ENCODE measurements at places on chromosomes 11 and 22.

DNA sequence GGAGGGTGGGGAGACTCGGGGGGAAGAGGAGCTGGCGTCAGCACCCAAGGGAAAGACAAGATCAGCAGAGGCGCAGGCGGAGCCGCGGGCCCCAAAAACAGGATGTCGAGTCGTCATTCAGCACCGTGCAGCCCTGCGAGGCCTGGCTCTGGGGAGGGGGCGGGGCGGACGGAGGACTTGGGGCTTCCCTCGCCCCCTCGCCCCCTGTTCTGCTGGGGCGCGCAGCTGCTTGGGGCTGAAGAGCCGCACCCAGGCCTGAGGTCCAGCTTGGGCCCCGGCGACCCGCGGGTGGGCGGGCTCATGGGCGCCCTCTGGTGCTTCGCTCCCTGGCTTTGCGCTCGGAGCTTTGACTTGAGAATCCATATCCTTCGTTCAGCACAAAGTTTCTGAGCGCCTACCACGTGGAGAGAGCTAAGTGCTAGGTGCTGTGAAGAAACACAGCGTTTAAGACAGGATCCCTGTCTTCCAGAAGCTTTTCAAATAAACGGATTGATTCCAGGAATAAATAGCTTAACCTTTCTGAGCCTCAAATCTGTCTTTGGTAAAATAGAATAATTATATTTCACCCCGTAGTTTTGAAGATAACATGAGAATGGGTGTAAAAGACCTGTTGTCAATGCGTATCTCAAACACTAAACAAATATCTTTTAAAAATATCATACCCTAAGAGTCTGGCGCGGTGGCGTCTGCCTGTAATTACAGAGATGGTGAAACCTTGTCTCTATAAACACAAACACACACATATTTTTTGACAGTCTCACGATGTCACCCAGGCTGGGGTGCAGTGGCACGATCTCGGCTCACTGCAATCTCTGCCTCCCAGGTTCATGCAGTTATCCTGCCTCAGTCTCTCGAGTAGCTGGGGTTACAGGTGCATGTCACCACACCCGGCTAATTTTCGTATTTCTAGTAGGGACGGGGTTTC, 929 bp upstream of the RHOG start:
- peak; percentile 88 for DNase-seq

GRCh38 chr11:13784441-13784840, 116.0 kb downstream of the FAR1 start:
- no peak for DNase-seq

GRCh38 chr11:17764446-17765218, 30.1 kb downstream of the KCNC1 start:
- DNase-seq = no peak

- no peak for DNase-seq
Observed at GRCh38 chr11:65700399-65700798, 11.7 kb upstream of the KAT5 start.

DNA sequence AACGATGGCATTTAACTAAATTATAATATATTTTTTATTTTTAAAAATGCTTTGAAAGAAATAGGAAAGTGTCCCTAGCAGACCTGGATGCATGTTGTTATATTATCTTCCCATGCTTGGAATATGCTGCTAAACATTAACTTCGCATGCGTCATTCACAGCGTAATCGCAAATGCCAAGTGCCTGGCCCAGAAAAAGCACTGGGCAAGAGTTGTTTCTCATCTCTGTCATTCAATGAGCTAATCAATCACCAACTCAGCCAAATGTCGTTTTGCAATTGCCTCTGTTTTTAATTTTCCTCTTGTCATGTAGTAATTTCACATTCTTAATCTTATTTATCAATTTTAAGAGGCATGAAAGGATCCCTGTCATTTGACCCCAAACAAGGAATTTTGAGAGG, 1421.9 kb downstream of the BRD1 start:
- DNase-seq = no peak

- DNase-seq = no peak
Observed at GRCh38 chr11:33934450-33934849, 42.6 kb upstream of the LMO2 start.

- DNase-seq = no peak
Observed at GRCh38 chr11:27648840-27649239, 51.4 kb downstream of the BDNF start.

DNA sequence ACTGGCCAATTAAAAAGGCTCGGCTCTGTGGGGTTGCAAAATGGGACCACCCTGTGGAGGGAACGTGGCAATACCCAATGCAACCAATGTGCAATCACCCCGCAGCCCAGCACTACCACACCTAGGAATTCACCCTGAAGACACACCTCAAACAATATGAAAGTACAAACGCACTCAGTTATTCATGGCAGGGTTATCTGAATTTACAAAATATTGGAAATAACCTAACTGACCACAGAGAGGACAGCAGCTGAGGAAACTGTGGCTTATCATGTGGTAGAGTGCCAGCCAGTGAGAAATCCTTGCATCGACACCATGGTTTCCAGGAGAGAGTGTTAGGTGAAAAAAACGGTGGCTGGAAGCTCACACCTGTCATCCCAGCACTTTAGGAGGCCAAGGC, 18.7 kb downstream of the ALG12 start:
- no peak for DNase-seq

DNA sequence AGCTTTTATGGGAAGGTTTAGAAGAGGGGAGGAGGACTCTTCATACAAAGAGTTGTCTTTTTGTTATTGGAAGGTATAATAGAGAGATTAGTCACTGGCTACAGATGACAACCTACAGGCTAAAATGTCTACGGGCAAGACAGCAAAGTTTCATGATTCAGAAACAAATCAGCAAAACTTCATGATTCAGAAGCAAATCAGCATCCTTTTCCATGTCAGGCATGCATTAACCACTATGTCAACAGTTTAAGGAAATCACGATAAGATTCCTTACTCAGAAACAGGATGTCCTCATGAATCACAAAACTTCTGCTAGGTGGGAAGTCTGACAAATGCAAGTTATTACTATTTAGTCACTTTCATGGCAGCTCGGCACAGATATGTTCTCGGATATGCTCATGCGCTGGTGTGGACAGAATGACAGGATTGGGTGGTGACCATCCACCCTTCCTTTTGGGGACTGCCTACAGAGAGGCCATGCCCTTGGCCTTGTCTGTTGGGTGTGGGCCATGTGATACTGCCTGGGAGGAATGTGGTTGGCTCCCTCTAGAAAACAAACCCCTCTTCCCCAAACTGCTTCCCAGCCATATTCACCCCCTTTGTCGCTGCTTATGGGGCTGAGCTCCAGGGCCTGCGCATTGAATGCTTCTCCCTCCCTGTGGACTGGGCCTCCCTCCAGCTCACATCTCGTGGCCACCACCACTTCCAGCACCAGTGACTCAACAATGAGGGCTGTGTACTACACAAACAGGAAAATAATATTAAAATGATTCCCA, 10.1 kb downstream of the C11orf91 start:
- DNase-seq = no peak

- DNase-seq = no peak
Observed at GRCh38 chr22:27186643-27187042, 529.3 kb downstream of the MIAT start.

DNA sequence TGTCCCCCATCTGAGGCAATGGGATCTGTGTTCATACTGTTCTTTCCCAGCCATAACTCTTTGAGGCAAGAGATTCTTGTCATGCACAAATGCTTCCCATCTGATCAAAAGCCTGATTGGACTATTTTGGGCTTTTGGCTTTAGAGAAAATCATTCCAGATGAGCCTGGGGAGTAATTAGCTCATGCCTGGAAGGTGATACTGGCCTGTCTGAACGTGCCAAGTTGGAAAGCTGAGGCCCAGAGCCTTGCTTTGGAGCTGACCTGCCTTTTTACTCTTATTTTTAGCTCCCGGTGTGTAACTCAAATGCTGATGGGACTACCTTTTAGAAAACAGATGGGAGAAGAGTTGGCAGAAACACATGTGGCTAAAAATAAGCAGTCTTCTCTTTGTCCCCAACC, 105.0 kb downstream of the DBX1 start:
- no peak for DNase-seq

DNA sequence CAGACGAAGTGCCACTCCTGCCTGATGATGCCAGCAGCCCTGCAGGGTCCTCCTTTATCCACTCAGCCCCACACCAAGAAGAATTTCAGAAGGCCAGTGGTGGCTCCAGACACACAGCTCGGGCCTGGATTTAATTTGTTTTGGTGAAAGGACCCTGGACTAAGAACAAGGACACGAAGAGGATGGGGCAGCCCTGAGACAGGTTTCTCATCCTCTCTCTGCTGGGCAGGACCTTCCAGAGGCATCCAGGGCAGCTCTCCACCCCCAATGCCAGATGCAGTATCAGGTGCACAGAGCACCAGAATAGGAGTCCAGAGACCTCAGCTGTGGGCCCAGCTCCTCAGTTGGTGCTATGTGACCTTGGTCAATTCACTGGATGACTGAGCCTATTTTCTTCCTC, 72.0 kb downstream of the TRIM29 start:
- DNase-seq = no peak

DNA sequence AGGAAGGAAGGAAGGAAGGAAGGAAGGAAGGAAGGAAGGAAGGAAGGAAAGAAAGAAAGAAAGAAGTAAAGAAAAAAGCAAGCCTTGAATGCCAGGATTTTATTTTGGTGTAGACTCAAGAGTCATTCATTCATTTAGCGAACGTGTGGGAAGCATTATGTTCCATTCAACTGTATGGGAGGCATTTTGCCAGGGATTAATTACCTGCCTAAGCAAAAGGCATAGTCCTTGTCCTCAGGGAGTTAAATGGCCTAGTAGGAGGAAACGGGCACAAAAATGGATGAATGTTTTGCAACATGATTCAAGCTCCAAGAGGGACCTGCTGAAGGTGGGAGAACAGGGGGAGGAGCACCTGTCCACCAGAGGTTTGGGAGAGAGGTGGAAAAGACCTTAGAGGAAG, 16.2 kb upstream of the ZNRF3 start:
- no peak for DNase-seq

DNA sequence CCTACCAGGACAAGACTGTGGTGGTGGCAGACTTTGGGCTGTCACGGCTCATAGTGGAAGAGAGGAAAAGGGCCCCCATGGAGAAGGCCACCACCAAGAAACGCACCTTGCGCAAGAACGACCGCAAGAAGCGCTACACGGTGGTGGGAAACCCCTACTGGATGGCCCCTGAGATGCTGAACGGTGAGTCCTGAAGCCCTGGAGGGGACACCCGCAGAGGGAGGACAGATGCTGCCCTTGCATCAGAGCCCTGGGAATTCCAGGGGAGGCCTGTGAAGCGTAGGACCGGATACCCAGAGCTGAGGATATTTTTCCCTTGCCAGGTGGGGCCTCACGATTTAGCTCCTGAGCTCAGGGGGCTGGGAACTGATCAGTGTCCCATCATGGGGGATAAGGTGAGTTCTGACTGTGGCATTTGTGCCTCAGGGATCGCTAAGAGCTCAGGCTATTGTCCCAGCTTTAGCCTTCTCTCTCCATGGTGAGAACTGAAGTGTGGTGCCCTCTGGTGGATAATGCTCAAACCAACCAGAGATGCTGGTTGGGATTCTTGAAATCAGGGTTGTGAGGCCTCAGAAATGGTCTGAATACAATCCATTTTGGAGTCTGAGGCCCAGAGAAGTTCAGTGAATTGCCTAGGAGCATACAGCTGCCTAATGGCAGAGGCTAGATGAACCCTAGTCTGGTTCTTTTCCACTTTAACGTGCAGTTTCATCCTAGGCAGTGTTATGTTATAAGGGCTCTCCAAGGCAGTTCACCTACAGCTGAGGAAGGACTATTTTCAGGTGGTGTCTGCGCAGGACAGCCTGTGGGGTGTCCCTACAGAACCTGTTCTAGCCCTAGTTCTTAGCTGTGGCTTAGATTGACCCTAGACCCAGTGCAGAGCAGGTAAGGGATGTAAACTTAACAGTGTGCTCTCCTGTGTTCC, 19.5 kb downstream of the PIK3IP1 start:
- no peak for DNase-seq

DNA sequence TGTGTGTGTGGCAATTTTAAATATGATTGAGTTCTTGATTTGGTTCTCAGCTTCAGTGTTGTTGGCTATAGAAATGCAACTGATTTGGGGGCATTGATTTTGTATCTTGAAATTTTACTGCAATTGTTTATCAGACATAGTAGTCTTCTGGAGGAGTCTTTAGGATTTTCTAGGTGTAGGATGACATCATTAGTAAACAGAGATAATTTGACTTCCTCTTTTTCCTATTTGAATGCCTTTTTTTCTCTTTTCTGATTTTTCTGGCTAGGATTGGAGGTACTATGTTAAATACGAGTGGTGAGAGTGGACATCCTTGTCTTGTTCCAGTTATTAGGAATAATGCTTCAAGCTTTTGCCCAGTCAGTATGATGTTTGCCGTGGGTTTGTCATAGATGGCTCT, 124.9 kb downstream of the MSANTD4 start:
- DNase-seq = no peak

DNA sequence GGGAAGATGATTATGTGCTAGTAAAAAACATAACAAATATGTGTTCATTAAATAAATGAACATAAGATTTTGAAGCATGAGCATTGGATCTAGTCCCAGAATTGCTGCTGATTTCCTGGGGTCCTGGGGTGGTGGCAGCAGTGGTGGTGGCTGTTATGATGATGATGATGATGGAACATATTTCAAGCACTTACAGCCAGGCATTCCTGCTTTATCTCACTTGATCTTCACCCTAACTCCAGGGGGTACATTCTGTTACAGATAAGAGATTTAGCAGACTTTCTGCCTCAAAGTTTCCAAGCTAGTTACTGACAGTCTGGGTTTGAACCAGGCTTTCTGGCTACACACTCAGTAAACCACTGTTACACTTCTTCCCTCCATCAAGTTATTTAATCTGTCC, 5.2 kb downstream of the TRAPPC4 start:
- no peak for DNase-seq

- no peak for DNase-seq
Observed at GRCh38 chr11:32024948-32025347, 65.9 kb upstream of the RCN1 start.

- DNase-seq = no peak
Observed at GRCh38 chr22:35155403-35156025, 89.6 kb downstream of the ISX start.

DNA sequence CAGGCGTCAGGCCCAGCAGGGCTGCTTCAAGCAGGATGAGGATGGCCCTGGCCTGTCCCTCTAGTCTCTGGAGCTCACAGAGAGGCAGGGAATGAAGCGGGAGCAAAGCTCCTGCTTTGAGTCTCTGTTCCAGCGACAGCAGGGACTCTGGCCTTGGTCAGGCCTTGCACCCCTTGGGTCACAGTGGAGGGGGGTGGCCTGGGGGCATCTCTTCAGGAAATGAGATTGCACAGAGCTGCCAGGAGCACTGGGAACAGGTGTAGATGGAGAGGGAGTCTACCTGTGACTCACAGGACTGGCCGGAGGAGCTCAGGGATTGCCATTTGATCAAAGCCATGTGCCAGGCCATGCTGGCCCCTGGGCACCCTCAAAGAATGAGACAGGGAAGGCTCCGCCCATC, 1.6 kb downstream of the ANO1 start:
- DNase-seq = no peak

DNA sequence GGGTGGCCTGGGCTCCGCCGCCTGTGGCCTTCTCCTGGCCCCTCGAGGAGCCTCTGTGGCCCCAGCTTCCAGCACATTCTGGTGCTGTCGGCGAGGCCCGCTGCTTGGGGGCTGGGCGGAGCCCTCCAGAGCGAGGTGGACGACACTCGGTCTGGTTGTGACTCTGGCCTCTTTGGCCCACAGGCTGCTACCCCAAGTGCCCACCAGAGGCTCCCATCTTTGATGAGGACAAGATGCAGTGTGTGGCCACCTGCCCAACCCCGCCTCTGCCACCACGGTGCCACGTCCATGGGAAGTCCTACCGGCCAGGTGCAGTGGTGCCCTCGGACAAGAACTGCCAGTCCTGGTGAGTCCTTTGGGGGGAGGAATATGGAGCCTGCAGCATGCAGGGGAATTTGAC, 22.4 kb downstream of the MUC5AC start:
- no peak for DNase-seq

GRCh38 chr11:9014826-9015225, 11.0 kb upstream of the NRIP3 start:
- DNase-seq = no peak

Data from stimulated activated CD4-positive, alpha-beta T cell treated with anti-CD3 and anti-CD28 coated beads, Interleukin-1b, Interleukin-23, amount 100 ng/mL, for 1 hour (primary cell).